ENCODE measurements at places on chromosomes 7 and 10. TPM values are rescaled to one million over a fixed set of nuclear protein-coding genes. Genes with fewer than 3 reads are reported as not detected.

ZNF365 gene
- not detected for total RNA-seq

SPDYE11 gene
- not detected for total RNA-seq

DNA sequence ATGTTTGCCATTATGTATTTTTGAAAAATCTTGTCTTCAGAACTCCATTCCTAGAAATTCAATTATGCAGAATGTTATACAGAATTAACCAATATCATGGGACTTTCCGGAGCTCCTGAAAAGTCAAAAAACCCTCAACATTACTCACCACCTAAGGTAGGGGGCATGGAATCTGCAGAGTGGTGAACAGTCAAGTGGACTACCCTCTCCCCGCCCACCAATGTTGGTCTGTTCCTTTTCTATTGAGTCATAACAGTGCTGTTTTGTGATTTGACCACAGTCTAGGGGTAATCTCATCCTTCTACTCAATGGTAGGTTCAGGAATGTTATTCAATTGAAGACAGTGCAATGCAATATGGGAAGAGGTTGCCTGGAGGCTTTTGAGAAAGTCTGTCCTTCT, 130.5 kb upstream of the HABP2 start:
- H3K4me1 ChIP-seq = no peaks in the 10 kb centered on the region
- DNase-seq = no peak
- no peak overlapping the region for H3K27ac ChIP-seq
- H3K36me3 ChIP-seq = no peaks in the 10 kb centered on the region
- H3K4me3 ChIP-seq = no peak overlapping the region

DNA sequence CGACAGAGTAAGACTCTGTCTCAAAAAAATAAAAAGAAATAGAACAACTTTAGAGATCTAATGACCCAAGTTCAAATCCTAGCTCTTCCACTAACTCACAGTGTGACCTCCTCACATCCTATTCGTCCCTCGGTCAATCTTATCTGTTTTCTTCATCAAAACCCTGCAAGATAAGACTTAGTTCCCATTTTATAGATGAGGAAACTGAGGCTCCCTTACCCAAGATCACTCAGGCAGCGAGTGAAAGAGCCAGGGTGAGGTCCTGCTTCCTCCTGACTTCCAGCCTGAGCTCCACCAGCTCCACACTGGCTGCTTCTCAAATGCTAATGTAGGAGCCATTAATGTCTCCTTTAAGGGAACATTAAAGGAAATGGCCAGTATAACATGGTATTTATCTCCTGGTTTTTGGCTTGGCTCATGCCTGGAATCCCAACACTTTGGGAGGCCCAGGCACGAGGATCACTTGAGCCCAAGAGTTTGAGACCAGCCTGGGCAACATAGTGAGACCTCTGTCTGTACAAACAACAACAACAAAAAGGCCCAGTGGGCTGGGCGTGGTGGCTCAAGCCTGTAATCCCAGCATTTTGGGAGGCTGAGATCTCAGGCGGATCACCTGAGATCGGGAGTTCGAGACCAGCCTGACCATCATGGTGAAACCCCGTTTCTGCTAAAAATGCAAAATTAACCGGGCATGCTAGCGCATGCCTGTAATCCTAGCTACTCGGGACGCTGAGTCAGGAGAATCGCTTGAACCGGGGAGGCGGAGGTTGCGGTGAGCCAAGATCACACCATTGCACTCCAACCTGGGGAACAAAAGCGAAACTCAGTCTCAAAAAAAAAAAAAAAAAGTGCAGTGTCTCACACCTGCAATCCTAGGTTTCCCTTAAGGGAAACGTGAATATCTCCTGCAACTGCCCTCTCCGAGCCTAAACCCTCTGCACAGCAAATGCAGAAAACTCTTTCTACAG, 3.4 kb upstream of the RHBDD2 start:
- DNase-seq = no peak
- no peak overlapping the region for H3K4me3 ChIP-seq
- no peaks in the 10 kb centered on the region for H3K27me3 ChIP-seq
- H3K4me1 ChIP-seq = no peaks in the 10 kb centered on the region
- no peaks in the 10 kb centered on the region for H3K36me3 ChIP-seq

DNA sequence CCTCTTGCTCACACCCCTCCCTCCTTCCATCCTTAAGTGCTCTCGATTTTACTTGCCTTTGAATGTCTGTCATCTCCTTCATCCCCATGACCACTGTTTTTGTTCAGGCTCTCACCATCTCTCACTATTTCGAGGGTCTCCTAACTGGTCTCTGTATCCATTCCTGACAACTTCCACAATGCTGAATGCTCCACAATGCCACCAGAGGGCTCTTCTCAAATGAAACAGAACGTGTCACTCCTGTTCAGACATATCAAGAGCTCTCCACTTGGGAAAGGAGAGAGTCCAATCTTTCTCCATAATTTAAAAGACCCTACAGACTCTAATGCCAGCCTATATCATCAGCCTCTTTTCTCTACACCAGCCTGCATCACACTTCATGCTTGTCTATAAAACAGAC, 9.0 kb upstream of the SLC13A1 start:
- no peaks in the 10 kb centered on the region for H3K27me3 ChIP-seq
- H3K36me3 ChIP-seq = no peaks in the 10 kb centered on the region
- no peaks in the 10 kb centered on the region for H3K4me1 ChIP-seq
- DNase-seq = no peak
- no peak overlapping the region for H3K27ac ChIP-seq
- H3K4me3 ChIP-seq = no peak overlapping the region

DNA sequence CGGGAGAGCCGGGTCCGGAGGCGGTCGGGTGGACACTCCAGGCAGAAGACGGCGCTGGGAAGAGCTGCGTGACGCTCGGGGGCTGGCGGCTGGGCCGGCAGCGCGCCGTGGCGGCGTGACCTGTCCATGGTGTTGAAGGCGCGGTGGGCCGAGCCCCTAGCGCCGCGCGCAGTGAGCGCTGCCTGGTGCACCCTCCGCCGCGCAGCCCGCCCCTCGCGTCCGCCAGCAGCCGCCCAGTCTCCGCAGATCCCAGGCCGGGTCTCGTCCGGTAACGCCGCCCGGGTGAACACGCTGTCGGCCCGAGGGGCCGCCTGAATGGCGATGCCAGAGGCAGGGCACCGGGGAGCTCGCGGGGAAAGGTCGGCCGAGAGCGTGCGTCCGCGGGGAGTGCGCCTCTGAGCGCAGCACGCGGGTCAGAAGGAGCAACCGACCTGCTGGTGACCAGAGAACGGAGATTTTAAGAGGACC, 657 bp upstream of the TMEM178B start:
- no peak overlapping the region for H3K27ac ChIP-seq
- H3K4me3 ChIP-seq = peak overlapping the region; percentile 39
- no peaks in the 10 kb centered on the region for H3K27me3 ChIP-seq
- no peaks in the 10 kb centered on the region for H3K36me3 ChIP-seq
- peaks cover 5% of the 10 kb centered on the region for H3K4me1 ChIP-seq

DNA sequence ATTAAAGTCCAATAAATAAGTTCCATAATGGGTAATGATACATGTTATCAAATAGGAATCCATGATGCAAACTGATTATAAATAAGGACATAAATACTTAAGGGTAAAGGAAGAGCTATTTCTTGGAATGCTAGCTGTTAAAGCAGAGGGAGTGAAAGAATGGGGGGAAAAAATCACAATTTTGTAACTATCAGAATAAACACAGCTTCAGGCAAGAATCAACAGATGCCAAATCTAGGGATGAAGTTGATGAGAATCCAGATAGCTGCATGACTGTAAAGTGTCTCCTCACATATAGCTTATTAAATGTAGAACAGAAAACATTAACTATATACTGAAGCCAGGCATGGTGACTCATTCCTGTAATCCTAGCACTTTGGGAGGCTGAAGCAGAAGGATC, 4.9 kb downstream of the IPMK start:
- no peak for DNase-seq
- no peak overlapping the region for H3K27ac ChIP-seq
- no peaks in the 10 kb centered on the region for H3K36me3 ChIP-seq
- no peaks in the 10 kb centered on the region for H3K4me1 ChIP-seq
- H3K4me3 ChIP-seq = no peak overlapping the region

Measured in uterus (tissue), 4 donors.